ENCODE measurements at places on chromosomes 5 and 9.

GRCh38 chr9:14881006-14881405 lies 29.2 kb downstream of the FREM1 start:
- no peak for DNase-seq

DNA sequence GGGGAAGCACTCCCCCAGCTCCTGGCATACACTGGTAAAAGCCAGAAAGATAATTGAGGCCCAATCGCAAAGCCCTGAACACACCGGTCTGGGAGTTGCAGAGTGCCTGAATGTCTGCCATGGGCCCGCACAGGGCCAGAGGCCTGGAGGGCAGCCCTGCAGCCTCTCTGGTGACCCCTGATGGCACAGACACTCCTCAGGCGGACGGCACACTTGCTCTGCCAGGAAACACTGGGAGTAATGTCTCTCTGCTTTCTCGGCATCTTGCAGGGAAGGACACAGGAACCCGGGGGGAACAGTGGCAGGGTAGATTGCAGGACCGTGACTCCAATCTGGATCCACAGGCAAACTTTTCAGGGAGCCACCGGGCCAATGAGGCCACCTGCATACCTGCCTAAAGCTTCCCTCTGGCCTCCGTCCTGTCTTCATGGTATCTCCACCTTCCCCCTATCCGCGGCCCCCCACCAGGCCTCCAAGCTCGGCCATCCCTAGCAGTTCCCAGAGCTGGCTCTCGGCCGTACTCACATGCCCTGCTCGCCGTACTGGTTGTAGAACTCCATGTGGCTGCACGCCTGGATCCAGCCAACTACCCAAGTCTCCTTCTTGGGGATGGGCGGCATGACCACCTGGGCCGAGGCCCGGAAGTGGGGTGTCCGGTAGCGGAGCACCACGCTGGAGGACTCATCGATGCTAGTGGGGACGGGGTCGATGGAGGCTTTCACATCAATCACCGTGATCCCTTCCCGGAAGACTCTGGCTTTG lies 797 bp downstream of the FAM78A start:
- DNase-seq, result no peak

DNA sequence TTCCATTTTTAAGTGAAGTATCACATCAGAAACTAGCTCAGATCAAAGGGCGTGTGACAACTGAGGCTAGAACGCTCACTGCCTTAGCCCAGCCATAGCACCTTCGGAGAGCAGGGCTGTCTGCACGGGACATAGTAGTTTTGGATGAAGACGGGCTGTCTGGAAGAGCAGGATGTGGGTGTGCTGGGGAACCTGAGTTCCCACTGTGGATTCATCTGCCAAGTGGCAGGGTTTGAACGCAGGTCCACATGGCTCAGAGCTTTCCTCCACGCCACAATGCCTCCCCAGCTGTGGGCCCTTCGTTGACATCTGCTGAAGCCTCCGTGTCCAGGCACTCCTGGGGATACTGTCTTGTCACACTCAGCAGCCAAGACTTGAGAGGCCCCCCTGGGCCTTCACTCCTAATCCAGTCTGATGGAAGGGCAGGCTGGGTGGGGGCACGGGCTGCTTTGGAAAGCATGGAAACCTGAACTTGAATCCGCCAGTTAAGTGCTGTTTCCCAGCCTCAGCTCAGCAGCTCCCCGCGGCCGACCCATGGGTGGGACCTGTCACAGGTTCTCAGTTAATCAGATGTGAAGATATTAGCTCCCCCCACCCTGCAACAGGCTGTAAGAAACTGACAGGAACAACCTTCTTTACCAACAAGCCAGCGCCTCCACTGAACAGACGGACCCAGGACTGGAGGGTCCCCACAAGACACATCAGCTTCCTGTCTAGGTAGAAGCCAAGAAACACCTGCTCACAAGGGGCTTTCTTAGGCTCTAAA lies 228.1 kb downstream of the FANCC start:
- no peak for DNase-seq

- DNase-seq, result no peak
Observed at GRCh38 chr5:43258116-43258515, 55.1 kb downstream of the HMGCS1 start.

DNA sequence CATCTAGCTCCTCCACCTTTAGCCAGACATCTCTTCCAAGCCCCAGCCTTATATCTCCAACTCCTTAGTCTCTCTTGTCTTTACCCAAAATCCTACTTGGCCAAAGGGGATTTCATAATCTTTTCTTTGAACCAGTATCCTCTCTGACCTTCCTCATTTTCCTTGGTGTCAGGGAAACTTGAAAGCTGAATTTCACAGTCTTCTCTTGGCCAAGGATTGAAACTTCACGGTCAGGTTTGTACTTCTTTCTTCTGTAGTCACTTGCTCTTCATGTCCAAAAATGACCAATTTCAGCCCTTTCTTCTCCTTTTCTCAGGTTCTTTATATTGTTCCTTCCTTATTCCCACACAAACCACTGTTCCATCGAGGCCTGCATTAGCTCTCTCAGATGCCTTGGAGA lies 473.7 kb upstream of the KLF4 start:
- DNase-seq, result no peak

DNA sequence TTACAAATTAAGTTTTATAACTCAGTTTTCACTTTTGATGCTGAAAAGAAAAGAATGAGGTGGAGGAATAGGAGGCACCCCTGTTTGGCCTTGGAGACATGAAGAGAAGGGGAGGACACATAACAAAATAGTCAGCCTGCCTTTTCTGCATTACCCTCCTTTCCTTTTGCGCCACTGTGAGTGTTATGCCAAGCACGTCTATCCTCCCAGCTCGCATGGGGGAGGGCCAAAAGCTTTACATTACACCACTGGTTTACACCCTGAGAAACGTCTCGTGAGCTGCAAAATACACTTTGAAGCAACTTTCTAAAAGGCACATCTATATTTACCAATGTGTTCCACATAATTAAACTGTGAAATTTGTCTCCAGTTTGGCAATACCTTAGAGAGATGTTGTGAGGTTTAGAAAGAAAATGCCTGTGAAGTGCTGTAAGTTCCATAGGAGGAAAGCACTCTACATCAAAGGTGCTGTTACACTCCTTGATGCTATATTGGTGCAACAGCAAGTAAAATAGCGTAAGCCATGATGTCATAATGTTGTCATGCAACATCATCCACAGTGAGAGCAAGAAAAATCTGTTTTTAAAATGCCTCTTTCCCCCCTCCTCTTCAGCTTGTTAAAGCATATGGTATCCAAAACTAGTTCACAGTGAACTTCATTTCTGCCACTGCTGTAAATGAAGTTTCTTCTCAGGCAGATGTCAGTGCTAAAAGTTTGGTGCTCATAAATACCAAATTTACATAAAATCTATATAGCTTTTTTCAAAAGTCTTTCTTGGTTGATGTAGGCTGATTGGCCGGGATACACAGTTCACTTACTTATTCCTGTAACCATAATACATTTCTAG lies 50.3 kb downstream of the CETN3 start:
- DNase-seq, result no peak

- no peak for DNase-seq
Observed at GRCh38 chr9:70589571-70590314, 175.3 kb upstream of the KLF9 start.

DNA sequence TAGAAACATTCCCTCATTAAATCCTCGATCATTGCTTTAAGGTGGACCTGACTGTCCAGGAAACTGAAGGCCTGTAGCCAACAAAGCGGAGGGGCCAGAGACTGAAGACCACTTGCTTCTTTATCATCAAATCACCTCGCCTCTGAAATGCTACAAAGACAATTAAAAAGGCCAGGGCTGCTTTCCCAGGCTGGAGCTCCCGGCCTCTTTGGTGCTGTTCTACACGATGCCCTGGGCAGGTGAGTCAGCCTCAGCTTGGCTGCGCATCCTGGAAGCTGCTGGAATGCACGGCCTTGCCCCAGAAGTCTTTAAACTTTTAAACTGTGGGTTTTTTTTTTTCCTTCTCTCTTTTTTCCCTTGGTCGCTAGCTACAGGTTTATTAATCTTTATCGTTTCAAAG lies 46.5 kb downstream of the SH3PXD2B start:
- no peak for DNase-seq

DNA sequence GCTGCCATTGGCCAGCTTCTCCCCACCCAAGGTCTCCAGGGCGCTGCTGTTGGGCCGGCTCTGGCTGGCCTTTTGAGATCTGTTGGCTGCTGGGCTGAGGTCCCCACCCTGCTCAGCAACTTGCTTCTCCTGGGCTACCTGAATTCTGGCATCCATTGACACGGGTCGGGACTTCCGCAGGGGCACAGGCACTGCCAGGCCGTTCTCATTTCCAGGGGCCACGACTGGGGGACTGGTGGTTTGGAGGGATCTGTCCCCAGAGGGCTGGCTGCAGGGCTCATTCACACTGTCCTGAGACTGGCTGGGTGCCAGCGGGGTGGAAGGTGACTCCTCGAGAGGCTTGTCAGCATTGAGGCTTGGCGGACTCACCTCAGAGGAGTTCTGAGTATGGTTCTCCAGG lies 87.1 kb upstream of the FBXW11 start:
- DNase-seq, result no peak

DNA sequence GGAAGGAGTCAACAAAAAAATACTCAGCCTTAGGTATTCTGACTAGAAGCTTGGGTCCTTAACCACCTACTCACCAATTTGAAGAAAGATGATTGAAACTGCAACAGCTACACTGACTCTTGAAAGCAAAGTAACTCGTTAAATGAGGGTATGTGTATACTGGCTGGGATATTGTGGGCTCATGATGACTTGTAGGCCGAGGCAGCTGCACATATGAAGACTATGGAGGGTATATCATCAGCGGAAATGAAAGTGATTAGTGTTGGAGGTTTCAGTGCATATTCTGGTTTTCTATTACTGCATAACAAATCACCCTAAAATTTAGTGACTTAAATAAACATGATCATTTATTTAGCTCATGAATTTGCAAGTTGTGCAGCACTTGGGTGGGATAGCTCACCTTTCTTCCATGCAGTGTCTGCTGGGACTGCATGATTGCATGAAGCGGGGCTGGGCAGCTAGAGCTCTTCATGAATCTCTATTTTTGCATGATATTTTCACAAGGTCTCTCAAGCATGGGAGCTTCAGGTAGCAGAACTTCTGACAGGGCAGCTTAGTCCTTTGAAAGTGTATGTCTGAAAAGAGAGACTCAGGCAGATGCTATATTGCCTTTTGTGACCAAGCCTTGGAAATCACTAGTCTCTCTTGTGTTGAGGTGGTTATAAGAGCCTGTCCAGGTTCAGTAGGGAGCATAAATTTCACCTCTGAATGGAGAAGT lies 96.1 kb upstream of the CDKN2B start:
- no peak for DNase-seq

DNA sequence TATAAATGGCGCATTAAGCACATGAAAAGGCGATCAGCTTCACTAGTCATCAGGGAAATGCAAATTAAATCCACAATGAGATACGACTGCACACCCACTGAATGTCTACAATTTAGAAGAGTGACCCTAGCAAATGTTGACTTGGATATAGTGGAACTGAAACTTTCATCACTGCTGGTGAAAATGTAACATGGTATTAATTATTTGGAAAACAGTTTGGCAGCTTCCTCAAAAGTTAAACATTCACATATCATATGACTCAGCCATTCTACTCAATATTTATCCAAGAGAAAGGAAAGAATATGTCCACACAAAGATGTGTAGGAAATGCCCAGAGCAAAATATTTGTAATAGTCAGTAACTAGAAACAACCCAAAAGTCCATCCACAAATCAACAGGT lies 146.5 kb downstream of the LPAR1 start:
- DNase-seq, result no peak

DNA sequence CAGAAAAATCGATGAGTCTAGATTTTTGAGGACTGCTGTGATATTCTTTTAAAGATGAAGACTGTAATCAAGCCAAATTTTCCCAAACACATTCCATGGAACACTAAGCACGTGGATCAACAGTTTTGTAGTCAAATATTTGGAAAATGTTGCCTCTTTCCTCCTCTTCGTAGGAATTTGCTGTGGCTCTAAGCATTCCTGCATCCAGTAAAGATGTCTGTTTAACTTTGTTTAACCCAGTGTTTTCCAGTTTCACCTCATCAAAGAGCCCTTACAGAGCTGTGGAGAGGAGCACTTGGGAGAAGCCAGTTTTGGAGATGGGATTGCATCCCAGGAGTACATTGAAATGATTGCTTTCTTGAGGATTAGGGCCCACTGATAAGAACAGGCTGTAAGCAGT lies 58.9 kb downstream of the INSYN2B start:
- no peak for DNase-seq

- DNase-seq, result no peak
Observed at GRCh38 chr9:21875893-21876292, 73.5 kb downstream of the MTAP start.

GRCh38 chr5:8930021-8930420 lies 615.9 kb downstream of the SEMA5A start:
- no peak for DNase-seq

- no peak for DNase-seq
Observed at GRCh38 chr5:137446151-137446550, 53.0 kb downstream of the SPOCK1 start.

DNA sequence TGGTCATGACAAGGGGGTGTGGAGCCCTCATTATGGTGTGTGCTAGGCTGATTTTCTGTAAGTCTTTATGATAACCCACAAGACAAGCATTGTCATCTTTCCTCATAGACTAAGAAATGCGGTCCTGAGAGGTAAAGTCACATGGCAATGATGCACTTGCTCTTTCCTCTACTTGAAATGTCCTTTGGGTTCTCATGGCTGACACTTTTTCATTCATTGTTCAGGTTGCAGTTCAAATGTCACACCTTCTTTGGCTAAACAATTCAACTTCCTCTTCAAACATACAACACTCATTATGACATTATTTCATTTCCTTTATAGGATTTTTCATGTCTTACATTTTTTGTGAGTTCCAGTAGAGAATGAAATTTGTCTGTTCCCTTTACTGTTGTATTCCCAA lies 323.6 kb upstream of the PRR16 start:
- DNase-seq, result no peak

DNA sequence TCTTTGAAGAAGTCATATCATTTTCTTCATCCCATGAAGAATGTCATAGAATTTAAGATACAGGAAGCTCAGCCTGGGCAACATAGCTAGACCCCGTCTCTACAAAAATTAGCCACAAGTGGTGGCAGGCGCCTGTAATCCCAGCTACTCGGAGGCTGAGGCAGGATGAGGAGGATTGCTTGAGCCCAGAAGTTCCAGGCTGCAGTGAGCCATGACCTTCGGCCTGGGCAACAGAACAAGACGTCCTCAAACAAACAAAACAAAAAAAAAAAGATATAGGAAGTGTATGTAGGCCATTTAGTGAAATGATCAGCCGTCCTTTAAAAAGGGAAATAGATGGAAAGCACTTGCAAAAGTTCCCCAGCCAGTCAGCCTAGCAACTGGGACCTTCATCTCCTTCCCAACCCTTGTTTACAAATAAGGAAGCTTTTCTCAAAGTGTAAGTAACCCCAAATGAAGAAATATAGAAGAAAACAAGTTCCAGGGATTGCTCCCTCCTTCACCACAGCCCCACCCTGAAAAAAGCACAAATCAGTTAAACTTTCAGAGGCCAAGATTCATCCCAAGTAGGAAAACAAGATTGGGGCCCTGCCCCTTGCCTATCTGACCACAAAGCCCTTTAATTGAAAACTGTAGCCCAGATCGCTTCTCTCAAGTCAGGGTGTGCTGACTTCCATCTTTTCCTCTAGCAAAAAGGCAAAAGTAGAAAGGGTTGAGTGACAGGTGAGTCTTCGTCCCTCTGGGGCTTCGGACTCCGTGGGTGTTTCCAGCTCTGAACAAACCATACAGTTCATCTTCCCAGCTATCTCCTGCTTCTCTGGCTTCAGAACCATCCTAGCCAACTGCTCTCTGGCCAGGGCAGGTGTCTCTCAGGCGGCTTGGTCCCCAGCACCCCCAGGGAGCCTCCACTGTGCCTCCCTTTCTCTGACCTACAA lies 1.2 kb downstream of the SLC31A2 start:
- no peak for DNase-seq
